ENCODE measurements at places on chromosomes 11 and 22.

- DNase-seq, result no peak
Measured at GRCh38 chr11:131441051-131441810, 70.8 kb downstream of the NTM start.

DNA sequence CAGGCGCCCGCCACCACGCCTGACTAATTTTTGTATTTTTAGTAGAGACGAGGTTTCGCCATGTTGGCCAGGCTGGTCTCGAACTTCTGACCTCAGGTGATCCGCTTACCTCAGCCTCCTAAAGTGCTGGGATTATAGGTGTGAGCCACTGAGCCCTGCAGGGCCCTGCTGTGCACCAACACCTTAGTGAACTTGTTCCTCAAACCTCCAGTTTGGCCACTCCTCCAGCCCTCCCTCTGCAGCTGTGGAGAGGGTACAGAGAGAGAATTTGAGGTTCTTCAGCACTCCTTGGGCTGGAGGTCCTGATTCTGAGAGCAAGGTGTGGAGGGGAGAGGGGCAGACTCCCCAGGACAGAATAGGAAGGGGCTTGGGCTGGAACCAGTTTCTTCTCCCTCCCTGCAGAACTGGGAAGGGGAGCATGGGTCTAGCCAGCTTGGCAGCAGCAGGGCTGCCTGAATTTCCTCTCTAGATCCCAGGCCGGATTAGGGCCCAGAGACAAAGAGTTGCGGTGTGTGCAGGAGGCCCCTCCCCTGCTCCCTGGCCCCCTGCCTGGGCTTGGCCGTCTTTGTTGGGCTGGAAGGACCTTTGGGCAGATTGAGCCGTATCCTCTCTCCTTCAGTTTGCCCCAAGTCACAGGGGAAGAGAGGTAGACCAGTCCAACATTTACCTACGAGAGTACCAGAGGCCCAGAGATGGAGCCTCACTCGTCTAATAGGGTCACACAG, 2.3 kb upstream of the PEX16 start:
- DNase-seq, result no peak

- no peak for DNase-seq
Measured at GRCh38 chr11:37948258-37948657, 1350.2 kb upstream of the RAG2 start.

DNA sequence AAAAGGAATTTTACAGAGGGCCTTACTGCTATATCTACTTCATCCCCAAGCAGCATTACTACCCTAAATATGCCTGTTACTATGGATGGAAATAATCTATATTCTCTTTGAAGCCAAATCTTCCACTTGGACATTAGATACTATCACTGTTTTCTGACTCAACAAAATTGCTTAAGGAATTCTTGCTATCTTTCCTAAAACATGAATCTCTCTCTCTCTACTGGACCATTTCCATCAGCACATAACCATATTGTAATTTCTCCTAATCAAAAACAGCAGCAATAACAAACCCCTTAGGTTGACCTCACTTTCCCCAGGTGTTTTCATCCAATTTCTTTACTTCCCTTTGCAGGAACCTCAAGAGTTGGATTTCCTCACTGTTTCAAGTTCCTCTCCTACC, 67.9 kb upstream of the BLID start:
- DNase-seq, result no peak

DNA sequence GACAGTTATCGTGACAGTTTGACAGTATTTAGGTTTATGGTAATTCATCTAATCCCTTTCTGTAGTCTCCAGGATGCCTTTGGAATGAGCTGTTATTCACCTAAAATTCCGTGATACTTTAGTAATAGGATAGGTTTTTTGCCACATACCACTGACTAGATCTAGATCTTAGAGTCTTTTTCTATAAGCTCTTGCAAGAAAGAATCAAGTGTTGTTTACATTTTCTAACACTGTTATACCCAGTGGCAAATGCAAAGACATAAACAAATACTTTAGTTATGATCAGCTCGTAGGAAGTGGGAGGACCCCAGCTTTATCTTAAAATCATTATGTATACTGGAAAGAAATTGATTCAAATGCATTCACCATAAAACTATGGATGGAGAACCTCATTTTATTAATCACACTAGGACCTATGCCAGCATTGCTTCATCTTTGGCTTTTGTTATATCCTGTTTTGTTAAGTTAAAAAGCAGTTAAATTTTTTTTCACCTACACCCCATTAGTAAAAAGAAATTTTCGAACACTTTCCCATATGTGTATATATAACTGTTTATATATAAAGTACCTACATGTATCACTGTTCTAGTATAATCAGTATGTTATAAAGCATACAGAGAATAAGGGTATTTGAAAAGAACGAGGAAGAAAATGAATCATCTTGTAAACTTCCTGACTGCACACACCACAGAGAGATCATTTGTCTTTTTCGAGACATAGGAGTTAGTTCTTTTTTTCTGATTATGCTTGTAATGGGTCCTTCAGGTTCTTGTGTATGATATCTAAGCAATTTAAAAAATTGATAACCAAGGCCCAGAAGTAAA, 60.9 kb downstream of the PDHX start:
- DNase-seq, result no peak

DNA sequence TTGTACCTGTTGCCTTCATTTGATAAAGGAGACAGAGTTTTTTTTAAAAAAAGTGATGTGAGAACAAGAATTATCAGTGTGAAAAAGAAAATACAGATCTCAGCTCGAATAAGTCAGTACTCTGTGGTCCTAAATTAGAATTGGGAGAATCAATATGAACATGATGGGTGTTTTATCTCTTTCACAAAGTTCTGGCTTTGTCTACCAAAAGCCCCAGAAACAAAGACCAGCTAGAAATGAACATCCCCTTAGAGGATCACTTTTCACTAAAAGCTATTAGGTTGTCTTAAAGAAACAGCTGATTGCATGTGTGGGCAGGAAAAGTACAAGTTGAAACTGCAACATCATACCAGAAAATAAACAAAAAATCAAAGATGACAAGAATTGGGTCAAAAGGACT, 8.4 kb upstream of the ST14 start:
- no peak for DNase-seq

DNA sequence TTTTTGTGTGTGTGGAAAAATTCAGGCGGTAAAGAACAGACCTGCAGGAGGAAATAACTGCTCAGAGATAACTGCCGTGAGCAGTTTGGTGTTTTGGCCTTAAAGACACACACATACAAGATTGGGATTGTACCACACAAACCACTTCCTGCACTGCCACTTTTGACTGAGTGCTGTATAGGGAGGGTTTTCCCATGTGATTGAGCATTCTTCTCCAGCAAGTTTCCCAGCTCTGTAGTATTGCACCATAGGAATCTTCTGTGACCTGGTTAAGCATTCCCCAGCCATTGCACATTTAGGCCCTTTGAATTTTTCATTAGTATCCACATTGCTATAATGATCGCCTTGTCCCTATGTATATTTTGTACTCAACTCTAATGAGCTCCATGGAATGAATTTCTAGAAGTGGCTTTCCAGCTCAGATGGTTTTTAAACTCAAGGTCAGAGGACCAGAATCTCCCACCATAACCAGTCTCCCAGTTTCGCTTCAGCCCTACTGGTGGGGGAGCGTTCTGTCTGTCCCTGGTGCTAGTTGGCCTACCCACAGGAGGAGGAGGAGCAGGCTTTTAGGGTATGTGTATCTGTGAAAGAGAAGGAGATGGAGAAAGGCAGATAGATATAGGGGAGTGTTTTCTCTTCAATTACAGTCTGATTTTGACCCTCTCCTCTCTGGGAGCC, 9.3 kb downstream of the CD82 start:
- DNase-seq, result no peak

DNA sequence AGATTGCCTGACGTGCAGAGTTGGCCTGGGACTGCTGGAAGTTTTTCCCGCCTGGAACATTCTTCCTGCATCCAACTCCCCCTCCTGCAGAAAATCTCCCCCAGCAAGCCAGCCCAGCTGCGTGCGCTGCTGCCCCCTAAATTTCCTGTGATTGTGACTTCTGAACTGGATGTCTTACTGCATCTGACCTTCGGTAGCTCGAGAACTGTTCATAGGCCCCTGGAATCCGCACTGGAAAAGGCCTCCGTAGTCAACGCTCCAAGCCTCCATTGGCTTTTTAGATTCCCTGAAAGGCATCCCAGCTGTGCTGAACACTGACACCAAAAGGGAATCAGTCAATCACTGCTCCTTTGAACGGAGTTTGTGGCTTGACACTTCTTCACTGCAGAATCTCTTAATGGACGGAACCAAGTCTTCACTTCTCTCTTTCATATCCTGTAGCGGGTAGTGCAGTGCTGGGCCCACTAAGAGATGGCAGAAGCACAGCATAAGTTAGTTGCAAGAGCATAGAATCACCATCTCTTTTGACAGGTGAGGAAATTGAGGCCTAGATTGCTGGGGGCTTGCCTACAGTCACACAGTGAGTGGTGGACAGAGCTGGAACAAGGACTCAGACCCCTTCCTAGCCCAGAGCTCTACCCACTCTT, 14.2 kb upstream of the RASD2 start:
- DNase-seq, result no peak

- no peak for DNase-seq
Measured at GRCh38 chr22:19842393-19843106, 12.1 kb downstream of the GNB1L start.

DNA sequence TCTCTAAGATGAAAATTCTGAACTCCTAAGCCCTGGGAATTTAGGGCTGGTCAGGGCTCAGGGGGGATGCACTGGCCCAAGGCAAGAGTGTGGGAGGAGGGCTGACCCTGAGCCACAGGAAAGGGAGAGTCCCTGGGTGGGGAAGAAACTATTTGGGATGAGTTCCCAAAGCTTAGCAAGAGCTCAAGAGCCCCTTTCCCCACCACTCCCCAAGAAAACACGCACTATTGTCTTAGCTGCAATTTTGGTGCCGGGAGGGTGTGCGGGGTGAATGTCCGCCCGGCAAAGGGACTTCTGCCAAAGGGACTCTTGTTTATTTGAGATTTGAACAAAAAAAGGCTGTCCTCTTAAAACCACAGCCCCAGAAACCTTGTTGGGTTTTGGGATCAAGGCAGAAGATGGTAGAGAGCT, 37.0 kb downstream of the KIAA1671 start:
- DNase-seq, result no peak

GRCh38 chr22:42764895-42765363, 44.3 kb upstream of the A4GALT start:
- DNase-seq, result no peak

GRCh38 chr22:44795701-44796630, 43.6 kb downstream of the ARHGAP8 start:
- DNase-seq, result no peak

DNA sequence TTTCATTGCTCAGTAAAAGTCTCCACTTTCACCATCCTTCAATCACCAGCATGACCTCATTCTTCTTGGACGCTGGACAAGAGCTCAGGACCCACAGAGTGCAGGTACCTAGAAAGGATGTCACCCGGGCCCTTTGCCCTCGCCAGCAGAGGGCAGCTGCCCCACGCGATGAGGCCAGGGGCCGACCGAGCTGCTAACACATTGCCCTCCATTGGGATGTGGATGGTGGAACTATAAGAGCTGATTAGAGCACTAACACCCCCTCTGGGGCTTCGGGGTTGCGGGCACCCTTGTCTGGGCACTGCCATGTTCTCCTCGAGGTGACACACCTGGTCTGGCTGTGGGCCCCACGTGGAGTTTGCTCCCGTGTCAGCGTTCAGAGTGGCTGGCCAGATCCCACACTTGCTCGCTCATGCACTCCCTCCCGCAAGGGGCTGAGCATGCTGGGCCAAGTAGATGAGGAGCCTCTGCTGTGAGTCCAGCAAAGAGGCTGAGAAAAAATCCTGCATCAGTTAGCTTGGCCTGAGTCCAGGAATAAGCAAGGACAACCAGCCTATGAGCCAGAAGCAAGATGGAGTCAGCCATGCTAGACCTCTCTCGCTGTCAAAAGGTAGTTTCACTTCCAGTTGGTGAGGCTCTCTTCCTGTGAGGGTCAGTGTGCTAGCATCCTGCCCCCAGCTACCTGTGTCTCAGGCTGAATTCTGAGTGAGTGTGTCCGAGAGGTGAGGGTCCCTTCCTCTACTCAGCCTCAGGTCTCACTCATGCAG, 9.8 kb downstream of the KRTAP5-6 start:
- peak; percentile 45 for DNase-seq

GRCh38 chr22:38697425-38698089, 3.2 kb downstream of the JOSD1 start:
- no peak for DNase-seq

- DNase-seq, result peak; percentile 22
Measured at GRCh38 chr11:45022294-45023064, 71.8 kb upstream of the TP53I11 start.

- no peak for DNase-seq
Measured at GRCh38 chr22:46353483-46354105, 18.1 kb downstream of the TRMU start.

GRCh38 chr11:69992026-69992425, 86.1 kb upstream of the ANO1 start:
- DNase-seq, result no peak

- DNase-seq, result no peak
Measured at GRCh38 chr22:28425211-28425610, 254.4 kb downstream of the TTC28 start.

- peak; percentile 6 for DNase-seq
Measured at GRCh38 chr22:42931421-42932196, 74.5 kb upstream of the ARFGAP3 start.

GRCh38 chr11:111819829-111820237, 51.5 kb downstream of the ALG9 start:
- DNase-seq, result no peak

GRCh38 chr11:91625495-91625894, 599.1 kb upstream of the FAT3 start:
- no peak for DNase-seq

GRCh38 chr11:66568124-66568916, at the start of gene CTSF:
Gene CTSF (minus strand): TSS chr11:66568606. CDS start chr11:66568486, 120 bp downstream.
- peak; percentile 74 for DNase-seq

DNA sequence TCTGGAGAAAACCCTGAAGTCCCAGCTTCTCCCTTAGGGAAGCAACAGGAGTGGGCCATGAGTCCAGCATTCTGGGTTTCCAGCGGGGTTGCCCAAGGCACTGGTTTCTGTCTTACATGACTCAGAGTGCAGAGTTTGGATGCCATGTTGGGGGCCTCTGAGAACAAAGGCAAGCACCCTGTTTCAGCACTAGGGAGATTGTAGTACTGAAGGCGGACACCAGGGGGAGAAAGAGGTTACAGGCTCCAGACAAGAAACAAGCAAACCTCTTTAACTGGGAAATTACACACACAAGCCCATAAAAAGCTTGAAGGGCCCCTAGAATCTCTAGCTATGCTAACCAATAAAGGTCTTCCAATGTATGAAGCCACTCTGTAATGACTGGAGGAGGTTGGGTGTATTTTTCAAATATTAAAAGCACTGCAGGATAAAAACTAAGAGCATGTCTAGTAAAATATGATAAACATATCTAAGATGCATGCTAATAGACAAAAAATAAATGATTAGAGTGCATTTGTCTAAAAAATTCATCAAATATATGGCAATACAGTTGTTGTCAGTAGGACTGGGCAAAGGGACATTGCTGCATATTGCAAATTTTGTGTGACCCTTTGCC, 7.1 kb downstream of the MS4A6E start:
- peak; percentile 52 for DNase-seq

- DNase-seq, result no peak
Measured at GRCh38 chr22:46050451-46050845, 73.5 kb upstream of the WNT7B start.

DNA sequence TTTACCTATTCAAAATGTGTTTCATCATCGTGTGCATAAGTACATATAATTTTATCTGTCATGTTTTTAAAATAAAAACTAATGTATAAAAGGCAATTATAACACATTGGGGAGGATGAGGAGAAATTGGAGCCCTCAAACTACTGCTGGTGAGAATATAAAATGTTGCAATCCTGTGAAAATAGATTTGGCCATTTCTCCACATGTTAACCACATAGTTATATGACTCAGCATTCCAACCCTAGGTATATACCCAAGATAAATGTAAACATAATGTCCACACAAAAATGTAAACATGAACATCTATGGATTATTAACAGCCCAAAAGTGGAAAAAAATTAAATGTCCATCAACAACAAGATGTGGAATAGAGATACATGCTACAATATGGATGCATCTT, 928.0 kb upstream of the FAT3 start:
- DNase-seq, result no peak

Data from RPMI8226 (cell line).